ENCODE measurements at places on chromosomes 3 and 15.

- DNase-seq: no peak
Measured at GRCh38 chr3:106088304-106088703, 219.5 kb upstream of the CBLB start.

DNA sequence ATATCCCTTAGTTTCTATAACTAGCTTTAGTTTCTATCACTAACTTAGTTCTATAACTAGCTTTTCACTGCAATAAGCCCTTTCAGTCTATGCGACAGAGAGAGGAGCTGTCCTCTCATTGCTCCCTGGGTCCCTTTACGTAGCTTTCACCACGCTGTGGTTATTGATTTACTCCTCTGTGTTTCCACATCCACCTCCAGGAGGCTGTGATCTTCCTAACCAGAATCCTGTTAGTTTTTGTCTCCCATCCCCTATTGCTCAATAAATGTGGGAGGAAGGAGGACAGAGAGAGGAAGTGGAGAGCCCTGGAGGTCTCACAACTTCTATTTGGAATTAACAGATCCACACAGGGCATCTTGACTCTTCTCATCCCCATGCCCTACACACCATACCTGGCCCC lies 1036.1 kb downstream of the MCTP2 start:
- no peak for DNase-seq

DNA sequence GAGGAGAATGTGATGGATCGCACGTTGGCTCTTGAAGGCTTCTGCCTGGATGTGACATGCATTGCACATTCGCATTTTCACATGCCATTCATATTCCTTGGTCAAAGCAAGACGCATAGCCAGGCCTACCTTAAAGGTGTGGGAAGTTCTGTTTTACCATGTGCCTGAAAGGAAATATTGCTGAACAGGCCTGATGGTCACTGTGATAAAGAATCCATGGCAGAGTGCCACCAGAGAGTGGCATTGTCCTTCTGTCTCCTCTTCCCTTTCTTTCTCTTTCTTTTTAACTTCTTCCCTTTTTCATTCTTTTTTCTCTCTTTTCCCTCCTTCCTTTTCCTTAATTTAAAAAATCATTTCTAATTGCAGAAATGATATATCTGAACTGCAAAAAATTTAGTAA lies 15.9 kb upstream of the MITF start:
- no peak for DNase-seq

DNA sequence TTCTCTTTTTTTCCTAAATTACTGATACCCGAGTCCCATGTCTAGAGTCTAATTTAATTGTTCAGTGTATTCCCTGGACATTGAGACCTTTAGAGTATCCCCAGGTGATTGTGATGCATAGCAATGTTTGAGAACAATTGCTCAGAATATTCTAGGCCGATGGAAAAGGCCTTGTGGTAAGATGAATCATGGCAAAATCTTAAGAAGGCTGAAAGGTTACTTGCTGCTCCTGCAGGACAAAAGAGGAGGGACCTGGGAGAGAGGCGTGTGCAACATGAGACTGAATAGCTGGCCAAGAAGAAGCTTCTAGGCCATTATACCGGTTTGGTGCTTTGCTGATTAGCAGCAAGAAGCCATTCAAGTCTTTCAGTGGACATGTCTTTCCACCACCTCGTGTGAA lies 256.6 kb downstream of the ROBO2 start:
- DNase-seq: no peak

DNA sequence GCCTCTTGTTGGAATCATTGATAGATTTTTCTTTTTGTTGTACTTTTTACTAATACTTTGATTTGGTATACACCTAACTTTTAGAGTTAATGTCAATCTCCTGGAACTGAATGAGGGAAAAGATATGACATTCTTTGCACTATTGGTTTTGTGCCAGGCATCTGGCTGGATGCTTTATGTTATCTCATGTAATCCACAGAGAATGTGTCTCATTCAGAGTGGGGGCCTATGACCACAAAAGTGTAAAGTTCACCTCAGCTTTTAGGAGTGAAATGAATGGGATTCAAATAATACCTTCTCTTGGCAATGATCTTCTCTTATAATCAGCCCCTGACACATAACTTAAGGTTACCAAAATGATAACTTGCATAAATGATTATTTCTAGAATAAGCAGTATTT lies 329.1 kb upstream of the ROPN1 start:
- no peak for DNase-seq

- no peak for DNase-seq
Measured at GRCh38 chr15:55630858-55631257, 42.7 kb upstream of the PYGO1 start.

DNA sequence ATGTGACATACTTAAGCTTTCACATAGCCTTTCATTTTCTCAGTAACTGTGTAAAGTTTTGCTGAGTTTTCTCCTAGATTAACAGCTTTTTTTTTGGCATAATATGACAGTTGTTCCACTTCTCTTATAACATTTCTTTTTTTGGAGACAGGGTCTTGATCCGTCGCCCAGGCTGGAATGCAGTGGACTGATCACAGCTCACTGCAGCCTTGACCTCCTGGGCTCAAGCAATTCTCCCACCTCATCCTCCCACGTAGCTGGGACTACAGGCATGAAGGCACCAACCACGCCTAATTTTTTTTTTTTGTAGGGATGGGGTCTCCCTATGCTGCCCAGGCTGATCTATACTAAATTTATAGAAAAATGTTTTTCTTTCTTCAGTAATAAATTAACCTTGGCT lies 30.1 kb downstream of the DLG1 start:
- no peak for DNase-seq

DNA sequence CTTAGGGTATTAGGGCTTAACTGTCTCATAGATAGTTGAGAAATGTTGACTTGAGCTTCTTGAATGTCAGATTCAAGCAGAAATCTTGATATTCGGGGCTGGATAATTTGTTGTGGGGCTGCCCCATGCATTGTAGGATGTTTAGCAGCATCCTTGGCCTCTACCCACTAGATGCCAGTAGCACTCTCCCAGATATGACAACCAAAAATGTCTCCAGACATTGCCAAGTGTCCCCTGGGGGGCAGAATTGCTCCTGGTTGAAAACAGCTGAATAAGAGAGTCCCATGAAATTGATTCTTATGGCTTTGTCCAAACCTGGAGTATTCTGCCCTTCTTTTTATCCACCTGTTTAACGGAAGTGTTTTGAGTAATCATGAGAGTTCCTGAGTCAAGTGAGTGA lies 15.9 kb upstream of the LCMT2 start:
- DNase-seq: no peak

GRCh38 chr3:126320517-126321293 lies 36.5 kb downstream of the KLF15 start:
- no peak for DNase-seq

DNA sequence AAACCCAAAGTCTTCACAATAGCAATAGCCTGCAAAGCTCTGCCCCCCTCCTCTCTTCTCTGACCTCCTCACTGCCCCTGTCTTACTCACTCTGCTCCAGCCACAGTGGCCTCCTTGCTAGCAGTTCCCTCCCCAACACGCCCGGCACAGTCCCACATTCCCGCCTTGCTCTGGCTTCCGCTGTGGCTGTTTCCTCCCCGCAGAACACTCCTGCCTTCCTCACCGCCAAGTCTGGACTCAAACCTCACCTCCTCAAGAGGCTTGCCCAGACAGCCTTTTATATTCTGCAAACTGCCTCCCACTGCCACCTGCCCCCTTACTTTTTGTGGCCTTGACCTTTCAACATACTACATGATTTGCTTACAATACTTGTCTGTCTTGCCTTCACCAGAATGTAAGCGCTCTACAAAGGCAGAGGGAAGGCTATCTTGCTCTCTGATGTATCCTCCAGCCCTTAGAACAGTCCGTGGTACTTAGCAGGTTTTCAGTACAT lies 406 bp upstream of the MPI start:
- DNase-seq: no peak

DNA sequence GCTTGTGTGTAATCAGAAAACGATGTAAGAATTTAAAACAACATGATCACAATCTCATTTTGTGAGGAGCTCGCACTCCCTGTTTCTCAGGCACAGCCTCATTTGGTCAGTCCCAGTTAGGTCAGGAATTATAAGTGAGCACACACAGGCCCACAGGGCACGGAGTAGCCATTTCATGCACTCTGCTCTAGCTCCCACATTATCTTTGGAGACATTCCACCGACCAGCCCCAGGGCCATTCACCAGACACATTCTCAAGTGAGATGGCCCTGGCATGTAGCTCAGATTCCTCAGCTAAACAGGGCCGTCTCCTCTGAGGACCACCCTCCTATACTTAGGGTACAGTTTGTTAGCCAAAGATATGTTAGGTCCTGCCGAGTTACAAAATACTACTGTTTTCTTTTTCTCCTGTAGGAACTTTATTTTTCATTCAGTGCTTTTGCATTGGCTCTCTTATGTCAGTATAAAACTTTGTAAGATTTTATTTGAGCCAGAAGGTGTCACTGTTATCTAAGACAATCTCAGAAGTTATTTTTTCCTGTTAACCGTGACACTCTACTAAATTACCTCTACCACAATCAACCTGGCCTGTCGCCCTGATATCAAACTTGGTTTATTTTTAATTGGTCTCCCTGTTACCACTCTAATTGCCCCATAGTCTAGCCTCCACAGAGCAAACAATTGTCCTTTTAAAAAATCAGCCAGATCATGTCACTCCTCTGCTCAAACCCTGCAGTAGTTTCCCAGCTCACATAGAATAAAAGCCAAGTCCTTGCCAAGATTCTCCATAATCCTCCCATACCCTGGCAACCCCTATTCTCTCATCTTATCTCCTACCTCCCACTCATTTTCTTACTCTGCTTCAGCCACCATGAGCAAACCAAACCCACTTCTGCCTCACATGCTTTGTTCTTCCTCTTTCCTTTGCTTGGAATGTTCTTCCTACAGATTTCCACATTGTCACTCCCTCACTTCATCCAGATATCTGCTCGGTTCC lies 105.7 kb downstream of the PPP2R3A start:
- DNase-seq: peak; percentile 1

- no peak for DNase-seq
Measured at GRCh38 chr3:150232992-150233451, 175.1 kb upstream of the TSC22D2 start.

- no peak for DNase-seq
Measured at GRCh38 chr3:52530918-52531826, 2.5 kb downstream of the NT5DC2 start.

DNA sequence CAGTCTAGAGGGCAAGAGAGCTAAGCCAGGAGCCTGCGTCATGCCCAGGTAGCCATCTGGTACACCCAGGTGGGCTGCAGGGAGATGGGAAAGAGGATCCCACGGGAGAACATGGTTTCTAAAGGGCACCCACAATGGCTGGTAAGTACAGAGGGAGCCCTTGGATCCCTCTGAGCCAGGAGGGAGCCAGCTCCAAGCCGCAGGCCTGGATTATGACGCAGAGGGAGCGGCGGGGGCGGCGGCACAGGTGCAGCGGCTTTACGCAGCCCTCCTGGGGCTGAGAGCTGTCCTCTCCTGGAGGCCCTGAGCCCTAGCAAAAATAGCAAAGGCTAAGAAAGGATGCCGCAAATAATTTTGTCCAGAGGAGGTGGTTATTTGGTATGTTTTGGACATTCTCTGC lies 2.8 kb downstream of the CAV3 start:
- DNase-seq: no peak

DNA sequence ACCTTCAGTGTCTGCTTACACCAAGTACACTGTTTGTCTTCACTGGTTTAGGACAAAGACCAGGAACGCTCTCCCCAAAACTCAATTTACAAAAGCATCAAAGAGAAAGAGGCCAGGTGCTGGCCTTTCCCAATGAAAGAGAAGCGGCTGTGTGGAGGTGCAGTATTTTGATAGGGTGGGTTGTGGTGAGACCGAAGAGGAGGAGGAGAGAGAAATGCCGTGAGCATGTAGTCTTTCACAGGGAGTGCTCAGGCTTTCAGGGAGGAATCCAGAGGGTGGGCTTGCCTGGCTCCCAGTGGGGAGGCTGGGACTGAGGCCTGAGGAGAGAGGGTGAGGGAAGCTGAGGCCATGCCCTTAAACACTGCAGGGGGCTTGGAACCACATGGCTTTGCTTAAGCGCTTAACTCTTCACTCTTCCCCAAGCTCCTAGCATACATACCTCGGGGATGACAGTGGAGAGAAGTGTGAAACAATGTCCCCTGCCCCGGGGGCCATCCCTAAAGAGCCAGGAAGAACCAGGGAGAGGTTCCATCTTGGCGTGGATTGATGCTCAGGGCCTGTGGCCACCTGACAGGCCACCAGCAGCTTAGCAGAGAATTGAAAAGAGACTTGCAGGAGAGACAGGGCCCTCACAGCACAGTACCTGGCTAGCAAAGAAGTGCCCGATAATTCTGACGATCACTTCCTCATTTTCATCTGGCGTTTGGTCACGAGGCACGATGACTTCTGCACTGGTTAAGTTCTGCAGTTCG lies 60.5 kb downstream of the SENP2 start:
- DNase-seq: no peak

GRCh38 chr3:140758791-140759444 lies 81.1 kb downstream of the TRIM42 start:
- no peak for DNase-seq

- no peak for DNase-seq
Measured at GRCh38 chr3:184611607-184612281, 50.2 kb downstream of the EPHB3 start.

DNA sequence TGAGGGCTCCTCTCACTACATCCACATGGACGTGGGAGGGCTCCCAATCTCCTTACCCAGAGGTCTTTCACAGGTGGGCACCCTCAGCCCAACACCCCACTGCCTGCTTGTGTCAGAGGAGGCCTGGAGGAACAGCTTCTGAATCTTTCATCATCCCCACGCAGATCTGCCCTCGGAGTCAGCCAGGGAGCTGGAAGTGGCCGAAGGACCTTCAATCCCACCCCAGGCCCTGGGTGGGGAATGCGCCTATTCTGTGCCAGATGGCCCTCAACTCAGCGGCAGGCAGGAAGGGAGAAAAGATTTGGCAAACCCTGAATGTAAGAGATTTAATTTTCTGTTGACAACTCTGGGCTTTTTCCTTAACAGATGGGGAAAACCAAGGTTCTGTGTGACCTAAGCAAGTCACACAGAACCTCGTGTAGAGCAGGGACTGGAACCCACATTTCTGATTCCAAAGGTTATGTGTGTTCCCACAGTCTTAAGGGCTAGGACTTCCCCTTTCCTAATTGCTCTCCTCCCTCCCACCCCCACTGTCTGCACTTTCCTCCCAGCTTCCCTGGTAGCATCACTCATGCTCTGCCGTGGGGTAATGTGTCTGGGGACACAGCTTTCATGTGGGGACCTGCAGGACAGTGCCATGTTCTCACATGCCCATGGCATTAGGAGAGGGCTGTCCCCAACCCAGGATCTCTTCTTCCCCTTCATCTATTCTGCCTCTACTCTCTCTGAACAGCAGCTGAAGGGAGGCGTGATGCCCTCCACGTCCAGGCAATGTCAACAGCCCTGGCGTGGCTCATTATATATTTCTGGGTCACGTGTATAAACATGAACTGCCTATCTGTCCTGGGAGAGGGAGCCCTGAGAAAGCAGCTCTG lies 98.1 kb downstream of the SEMA5B start:
- no peak for DNase-seq
